ENCODE measurements at places on chromosomes 6 and 20.

DNA sequence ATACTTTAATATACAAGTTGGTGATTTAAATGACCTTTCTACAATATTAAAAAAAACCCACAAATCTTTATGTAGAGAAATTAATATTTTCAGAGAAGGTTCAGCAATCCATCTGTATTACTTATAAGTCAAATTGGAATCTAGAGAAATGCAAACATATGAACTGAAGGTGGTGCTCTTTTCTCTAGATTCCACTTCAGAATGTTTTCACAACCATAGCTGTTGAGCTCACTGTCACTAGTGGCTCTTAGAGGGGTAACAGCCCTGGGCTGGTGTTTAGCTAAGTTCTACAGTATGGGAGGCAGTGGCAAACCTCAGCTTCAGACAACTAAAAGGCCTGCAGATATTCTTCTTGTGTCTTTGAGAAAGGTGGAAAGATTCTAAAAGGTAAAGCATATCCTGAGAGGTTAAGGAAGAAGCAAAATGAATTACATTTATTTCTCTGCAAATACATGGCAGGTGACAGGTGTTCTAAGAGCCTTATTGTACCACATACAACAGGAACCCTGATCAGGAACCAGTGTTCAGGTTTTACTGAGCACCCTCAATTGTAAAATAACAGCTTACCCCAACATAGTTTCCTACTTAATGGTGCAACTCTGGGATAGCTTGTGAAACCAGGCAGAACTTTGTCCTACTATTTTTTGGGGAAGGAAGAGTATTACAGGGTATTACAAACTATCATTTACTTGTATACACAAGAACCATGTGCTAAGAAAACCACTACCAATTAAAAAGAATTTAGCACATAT is 56.6 kb upstream of the SAMHD1 start:
- DNase-seq: no peak

GRCh38 chr6:63094947-63095346 is 116.3 kb upstream of the FKBP1C start:
- DNase-seq: no peak

GRCh38 chr20:53826597-53827291 is 233.1 kb upstream of the ZNF217 start:
- no peak for DNase-seq

GRCh38 chr6:160327981-160328380 is 20.2 kb upstream of the SLC22A3 start:
- DNase-seq: no peak

DNA sequence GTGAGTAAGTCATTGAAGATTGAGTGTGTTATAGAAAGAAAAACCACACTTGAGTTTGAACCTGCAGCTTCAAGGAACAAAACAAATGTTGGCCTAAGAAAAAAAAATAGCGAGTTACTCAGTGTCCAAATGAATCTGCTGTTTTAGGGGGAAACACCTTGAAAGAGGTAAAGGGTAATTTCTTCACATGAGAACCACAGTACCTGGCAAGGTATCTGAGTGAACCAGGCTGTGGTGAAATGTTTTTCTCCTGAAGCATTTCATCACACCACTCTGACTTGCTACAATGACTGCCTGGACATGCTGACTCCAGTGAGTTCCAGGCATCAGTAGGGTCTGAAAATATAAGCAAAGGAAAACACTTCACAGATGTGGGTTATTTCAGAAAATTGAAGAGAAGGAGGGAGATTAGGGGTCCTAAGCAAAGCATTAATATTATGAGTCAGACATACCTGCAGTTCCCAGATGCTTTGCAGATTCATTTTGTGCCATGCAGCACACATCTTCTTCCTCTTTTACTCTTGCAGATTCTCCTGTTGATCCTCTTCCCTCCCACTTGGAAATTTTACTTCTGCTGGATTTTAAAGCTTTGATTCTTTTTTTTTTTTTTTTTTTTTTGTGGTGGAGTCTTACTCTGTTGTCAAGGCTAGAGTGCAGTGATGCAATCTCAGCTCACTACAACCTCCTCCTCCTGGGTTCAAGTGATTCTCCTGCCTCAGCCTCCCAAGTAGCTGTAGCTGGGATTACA is 206.2 kb upstream of the SGK1 start:
- DNase-seq: no peak

GRCh38 chr20:36298061-36298460 is 8.1 kb upstream of the DLGAP4 start:
- DNase-seq: no peak

DNA sequence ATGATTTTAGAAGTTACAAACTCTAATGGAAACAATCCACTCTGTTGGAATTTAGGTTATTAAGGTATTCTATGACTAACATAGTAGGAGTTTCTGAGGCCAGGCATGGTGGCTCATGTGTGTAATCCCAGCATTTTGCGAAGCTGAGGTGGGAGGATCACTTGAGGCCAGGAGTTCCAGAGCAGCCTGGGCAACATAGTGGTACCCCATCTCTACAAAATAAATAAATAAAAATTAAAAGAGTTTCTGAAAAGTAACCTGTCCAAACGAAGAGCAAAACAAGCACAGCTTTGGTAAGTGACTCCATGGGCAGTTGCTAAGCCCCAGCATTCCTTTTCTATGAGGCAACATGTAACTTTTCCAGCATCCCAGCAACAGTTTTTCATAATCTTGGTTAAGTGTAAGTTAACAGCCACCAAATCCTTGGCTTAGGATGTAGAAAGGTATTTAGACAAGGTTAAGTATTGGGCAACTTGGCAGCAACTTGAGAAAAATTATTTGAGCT is 86.3 kb downstream of the SOX4 start:
- no peak for DNase-seq

DNA sequence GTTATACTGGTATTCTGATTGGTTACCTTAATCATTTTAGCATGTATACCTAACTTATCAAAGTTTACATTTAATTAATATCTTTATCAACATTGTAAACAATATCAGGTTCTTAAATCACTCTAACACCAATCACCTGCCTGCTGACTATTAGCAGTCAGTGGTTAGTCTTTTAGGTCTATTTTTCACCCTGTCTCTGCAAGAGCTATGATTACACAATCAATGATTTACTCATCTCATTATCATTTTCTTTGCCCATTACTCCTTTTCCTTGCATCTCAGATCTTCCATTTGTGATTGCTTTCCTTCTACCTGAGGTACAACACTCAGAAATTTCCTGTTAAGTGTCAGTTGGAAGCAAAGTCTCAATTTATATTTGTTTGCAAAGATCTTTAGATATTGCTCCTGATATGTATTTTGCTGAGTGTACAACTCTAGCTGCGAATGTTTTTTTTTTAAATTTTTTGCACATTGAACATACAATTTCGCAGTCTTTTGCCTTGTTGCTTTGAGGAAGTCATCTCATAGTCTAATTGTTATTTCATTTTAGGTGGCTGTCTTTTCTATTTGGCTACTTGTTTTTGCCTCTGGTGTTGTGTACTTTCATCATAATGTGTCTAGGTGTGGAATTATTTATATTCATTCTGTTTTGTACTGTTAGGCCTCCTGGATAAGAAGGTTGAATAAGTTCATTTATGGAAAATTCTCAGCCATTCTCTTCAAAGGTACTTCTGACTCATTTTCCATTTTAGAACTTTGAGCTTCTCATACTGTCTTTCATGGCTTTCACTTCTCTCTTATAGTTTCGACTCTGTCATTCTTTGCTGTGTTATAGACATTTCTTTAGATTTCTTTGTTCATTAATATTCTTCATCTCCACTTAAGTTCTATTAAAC is 104.9 kb upstream of the CEP162 start:
- no peak for DNase-seq

DNA sequence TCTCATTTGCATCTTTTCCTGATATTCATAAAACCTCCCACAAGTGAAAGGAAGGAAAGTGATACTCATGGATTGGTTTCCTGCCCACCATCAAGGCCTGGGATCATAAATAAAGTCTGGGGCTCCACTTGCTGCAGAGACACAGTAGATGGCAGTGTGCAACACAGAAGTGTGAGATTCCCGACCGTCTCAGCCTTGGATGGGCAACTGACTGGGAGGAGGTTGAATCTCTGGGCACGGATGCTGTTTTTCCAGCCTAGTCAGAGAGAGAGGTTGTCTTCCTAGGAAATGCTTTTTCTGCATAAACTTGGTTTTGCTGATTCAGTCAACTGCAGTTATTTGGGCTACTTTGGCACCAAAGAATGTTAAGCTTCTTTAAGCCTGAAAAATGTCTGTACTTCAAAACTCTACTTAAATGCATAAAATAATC is 9.9 kb upstream of the RFPL4B start:
- DNase-seq: no peak

GRCh38 chr6:164417537-164418261 is 891.7 kb downstream of the C6orf118 start:
- DNase-seq: no peak

DNA sequence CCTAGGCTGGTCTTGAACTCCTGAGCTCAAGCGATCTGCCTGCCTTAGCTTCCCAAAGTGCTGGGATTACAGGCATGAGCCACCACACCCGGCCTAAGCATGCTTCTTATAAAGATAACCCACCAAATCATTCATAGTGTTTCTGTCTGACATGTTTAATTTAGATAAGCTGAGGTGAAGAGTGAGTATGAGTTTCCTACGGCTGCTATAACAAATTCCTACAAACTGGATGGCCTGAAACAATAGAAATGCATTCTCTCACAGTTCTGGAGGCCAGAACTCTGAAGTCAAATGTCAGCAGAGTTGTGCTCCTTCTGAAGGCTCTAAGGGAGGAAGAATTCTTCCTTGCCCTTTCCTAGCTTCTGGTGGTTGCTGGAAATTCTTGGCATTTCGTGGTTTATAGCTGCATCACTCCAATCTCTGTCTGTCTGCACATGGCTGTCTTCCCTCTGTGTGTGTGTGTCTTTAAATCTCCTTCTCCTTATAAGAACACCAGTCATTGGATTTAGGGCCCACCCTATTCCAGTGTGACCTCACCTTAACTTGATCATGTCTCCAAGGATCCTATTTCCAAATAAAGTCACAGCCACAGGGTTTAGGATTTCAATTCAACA is 29.9 kb downstream of the MAPK13 start:
- DNase-seq: no peak

GRCh38 chr6:145491126-145491525 is 244.2 kb downstream of the EPM2A start:
- no peak for DNase-seq

- DNase-seq: no peak
Observed at GRCh38 chr20:20083807-20084206, 31.5 kb downstream of the CFAP61 start.

DNA sequence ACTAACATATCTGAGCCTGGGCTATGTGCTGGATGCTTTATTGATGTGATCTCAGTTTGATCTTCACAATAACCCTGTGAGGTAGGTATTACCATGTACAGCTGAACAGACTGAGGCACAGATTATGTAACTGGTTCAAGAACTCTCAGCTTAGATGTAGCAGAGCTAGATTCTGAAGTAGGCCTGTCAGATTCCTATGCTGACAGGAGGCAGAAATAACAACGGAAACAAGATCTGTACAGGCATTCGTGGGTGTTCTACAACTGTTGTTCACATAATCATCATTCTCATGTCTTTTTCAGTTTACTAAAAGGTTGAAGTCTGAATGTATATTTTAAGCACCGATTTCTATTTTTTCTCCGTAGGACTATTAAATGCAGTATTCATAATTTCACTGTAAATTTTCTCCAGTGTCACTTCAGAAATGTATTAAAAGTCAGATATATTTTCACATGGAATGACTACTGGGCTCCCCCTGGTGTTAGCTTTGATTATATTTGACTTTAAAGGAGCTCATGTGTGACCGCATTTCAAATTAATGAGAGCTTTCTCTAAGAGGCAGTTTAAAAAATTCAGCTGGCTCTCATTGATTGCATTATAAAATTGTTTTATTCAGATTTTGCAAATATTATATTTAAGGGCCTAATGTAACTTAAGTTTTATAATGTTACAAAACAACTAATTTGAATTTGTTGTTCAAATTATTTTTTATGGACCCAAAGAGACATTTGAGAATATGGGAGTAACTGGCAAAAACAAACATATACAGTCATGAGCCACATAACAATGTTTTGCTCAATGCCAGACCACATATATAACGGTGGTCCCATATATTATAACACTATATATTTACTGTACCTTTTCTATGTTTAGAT is 36.4 kb upstream of the SLC17A4 start:
- DNase-seq: no peak

DNA sequence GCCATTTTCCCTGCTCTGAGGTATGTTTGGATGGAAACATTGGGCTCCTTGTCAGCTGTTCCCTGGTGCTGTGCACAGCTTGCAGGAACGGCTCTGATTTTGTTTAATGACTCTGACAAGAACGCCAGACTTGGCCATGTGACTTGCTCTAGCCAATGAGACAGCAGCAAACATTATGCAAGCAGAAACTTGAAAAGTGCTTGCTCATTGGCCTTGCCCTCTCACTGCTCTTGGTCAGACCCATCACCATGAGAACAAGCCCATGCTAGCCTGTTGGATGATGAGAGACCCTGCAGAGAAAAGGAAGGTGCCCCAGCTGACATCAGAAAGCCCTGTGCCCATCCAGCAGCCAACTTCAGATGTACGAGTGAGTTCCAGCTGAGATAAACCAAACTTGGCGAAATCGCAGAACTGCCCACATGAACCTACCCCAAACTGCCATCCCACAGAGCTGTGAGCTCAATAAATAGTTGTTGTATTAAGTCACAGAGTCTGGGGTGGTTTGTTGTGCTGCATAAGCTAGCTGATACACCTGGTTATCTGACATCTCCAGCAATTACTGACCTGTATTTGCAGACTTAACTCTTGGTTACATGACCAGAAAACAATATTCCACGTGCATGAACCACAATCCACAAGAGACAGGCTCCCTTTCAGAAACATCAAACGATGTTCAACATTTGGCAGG is 96.9 kb downstream of the JPH2 start:
- no peak for DNase-seq

DNA sequence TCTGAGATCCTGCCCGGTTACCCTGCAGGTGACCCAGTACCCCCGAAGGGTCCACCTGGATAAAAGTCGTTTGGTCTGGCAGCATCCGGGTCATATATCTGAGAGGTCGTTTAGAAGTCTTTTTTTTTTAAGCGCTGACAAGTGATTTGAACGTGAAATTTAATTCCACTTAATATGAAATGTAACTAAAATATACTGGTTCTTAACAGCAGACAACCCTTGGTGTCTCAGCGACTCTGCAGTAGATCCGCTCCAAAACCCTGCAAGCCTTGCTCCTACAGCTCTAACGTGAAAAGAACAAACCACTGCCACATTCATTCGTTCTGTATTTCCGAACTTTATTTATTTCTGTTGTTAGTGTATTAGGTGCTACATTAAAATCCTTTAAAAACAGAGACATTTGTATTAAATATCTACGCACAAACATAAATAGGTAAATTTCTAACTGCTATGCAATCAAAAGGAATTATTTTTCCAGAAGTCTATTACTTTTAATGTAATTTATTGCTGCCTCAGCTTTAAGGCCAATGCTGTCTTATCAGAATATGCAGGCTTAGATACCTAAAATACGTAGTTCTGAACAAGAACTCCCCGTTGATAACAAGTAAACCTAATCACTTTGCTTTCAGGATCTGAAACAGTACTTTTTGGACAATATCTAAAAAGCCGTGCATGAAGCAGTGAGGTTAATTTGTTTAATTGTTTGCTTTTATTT is 33.5 kb upstream of the TCF21 start:
- DNase-seq: no peak

DNA sequence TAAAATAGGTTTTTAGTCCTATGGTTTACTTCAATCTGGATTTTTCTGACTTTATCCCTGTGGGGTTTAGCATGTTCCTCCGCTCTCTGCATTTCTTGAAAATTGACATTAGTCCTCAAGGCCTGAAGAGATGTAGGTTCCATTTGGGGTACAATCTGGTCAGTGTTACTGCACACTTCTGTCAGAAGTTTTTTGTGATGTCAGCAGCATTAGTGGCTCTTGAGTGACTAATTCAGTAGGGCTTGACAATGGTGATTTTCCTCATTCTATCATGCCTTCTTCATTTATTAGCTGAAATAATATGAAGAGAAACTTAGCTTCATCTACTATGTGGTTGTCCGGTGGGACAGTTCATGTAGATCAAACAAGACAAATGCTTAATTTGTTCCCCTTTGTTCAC is 114.6 kb downstream of the PDE10A start:
- DNase-seq: no peak
